Mucosa of descending colon (tissue), 3 donors: ENCODE measurements at places on chromosomes 2 and 18. TPM values are rescaled to one million over a fixed set of nuclear protein-coding genes. Genes with fewer than 3 reads are reported as not detected.
A peak's percentile ranks its signal among the peaks of the same experiment; 100 is the strongest.

MAPK4 gene
- total RNA-seq = 9.9 TPM

DNA sequence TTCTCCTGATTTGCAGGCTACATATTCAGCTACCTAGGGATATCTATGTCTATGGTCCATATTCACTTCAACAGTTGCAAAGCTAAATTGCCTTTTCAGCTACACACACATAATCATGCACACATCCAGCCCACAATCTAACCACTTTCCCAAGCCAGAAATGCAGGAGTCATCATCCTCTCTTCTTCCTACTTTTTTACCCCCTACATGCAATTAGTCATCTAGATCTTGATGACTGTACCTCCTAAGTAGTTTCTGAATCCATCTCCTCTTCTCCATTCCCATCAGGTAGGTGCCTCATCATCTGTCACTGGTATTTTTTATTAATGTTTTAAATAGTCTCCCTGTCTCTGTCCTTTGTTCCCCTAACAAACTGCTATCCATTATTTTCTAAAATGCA, 23.7 kb upstream of the SPRED2 start:
- no peak for DNase-seq

TANC1 gene
- total RNA-seq = 41.0 TPM

DNA sequence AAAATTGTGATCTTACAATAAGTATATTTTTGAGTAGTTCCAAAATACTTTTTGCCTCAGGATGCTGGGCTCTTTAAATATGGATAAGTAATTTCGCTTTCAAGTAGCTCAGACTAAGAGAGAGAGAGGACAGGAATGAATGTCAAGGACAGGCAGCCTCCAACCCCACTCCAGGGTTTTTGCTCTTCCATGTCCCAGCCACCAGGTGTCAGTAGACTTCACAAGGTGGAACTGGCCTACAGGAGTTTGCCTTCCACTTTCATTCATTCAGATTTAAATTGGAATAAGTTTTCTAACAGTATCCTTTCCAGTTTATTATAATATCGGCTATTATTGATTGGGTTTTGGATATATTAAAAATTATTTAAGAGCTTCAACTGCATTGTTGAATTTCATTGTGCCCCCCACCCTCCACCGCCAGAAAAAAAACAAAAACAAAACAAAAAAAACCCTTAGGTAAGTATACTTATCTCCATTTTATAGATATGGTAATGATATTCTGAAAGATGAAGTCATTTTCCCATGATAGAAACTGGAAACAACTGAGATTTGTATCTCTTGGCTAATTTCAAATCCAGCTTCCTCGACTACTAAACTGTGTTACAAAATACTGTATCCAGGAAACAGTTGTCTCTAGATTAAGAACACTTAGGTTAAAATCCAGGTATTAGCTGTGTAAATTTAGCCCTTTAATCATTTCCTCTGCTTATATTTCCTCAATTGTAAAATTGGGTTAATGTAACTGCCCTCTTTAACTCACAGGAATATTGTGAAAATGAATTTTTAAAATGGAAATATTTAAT, 793.1 kb downstream of the ERBB4 start:
- DNase-seq = no peak

GRCh38 chr2:41768310-41768709, 279.5 kb upstream of the PKDCC start:
- DNase-seq = no peak

- DNase-seq = no peak
These were observed 13.7 kb upstream of the ZNF532 start for GRCh38 chr18:58850786-58851469.

WDSUB1 gene
- total RNA-seq = 12.5 TPM

GRCh38 chr18:26556573-26556972, 8.2 kb upstream of the KCTD1 start:
- DNase-seq = no peak

DNA sequence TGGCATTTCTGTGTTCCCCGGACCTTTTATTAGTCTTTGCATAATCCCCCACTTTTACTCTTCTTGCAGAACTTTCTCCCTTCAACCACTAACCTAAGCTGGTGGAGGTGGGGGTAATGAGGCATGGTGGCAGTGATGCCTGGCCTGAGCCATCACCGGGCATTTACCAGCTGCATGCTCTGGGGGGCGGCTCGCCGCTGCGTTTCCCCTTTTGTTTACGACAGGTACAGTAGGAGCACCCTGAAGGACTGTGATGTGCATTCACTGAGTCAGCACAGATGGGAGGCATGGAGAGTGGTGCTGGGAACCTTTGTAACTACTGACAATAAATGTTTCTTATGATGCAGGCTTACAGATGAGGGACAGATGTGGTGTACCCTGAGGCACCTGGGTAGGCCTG, 46.9 kb downstream of the PLEKHB2 start:
- DNase-seq = no peak

CCDC102B gene
- 3.0 TPM for total RNA-seq

- no peak for DNase-seq
These were observed 370.0 kb upstream of the SPRED2 start for GRCh38 chr2:65802298-65802942.

DNA sequence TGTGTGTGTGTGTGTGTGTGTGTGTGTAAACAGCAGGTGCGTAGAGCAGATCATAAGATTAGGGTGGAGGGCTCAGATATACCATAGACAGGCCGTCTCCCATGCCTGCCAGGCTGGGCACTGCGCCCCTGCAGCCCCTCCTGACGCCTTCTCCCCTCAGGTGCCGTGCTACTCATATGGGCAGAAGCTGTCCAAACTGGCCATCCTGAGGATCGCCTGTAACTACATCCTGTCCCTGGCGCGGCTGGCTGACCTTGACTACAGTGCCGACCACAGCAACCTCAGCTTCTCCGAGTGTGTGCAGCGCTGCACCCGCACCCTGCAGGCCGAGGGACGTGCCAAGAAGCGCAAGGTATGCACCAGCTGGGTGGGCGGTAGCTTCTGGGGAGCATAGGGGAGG, 10.0 kb downstream of the ATOH8 start:
- DNase-seq = no peak

DNA sequence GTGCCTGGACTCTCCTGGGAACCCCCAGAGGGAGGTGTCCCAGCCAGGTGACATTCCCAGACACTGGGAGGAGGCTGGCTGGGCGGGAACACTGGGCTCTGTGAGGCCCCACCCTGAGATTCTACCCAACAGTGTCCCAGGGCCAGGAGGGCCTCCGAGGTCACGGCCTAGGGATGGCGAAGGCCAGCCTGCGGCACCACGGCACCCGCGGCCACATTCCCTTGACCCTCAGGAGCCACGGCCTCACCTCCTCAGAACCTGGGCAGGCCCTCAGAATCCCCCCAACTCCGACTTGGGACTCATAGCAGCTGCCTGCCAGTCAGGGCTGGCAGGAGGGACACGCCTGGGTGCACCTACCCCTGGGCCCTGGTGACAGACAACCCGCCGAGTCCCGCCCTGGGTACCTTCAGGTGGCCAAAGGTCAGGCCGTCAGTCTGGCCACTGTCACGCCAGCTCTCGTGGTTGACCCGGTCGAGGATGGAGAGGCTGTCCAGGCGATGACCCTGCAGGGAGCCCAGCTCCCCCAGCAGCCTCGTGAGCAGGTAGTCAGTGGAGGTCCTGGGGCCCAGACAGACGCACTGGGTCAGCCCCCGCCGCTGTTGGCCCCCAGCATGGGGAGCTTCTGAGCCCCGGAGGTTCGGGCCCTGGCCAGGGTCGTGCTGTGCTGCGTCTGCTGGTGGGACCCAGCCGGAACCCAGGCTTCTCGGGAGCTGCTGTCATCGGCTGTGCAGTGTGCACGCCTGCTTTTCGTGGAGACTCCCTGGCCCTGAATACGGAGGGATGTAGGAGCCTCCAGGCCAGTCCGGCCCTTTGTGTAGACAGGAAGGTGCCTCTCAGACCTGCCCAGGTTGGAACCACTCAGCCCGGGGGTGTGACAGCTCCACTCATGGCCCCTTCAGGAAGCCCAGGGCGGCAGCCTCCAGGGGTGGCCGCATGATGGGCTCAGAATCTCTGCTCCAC, 6.1 kb downstream of the MAB21L4 start:
- peak; percentile 83 for DNase-seq

LOXHD1 gene
- not detected for total RNA-seq

- no peak for DNase-seq
These were observed 360.6 kb upstream of the SLC14A2 start for GRCh38 chr18:45254709-45255082.

GRCh38 chr2:27832396-27832795, 57.8 kb downstream of the RBKS start:
- no peak for DNase-seq

IHH gene
- total RNA-seq = 91.2 TPM

- DNase-seq = no peak
These were observed 47.0 kb downstream of the PARD6G start for GRCh38 chr18:80200171-80200931.

REG3G gene
- total RNA-seq = not detected

SDC1 gene
- 65.3 TPM for total RNA-seq

GRCh38 chr2:46098621-46099062, 198.6 kb upstream of the EPAS1 start:
- DNase-seq = no peak

DNA sequence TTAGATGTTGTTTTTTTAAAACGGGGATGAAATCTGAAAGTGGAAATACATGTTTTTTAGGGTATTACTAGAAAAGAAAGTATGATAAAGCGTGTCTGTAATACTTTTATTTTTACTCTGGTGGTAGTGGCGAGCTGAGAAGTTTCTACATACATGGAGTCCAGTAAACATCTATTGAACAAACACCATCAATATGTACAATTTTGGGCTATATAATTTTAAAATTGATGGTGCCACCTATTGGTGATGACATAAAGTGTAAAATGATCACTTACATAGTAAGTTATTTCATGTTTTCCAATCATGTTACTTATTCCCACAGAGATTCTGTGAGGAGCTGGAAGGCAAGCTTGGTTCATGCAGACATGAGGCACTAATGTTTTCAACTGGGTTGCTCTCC, 31.5 kb upstream of the NFE2L2 start:
- DNase-seq = no peak

DNA sequence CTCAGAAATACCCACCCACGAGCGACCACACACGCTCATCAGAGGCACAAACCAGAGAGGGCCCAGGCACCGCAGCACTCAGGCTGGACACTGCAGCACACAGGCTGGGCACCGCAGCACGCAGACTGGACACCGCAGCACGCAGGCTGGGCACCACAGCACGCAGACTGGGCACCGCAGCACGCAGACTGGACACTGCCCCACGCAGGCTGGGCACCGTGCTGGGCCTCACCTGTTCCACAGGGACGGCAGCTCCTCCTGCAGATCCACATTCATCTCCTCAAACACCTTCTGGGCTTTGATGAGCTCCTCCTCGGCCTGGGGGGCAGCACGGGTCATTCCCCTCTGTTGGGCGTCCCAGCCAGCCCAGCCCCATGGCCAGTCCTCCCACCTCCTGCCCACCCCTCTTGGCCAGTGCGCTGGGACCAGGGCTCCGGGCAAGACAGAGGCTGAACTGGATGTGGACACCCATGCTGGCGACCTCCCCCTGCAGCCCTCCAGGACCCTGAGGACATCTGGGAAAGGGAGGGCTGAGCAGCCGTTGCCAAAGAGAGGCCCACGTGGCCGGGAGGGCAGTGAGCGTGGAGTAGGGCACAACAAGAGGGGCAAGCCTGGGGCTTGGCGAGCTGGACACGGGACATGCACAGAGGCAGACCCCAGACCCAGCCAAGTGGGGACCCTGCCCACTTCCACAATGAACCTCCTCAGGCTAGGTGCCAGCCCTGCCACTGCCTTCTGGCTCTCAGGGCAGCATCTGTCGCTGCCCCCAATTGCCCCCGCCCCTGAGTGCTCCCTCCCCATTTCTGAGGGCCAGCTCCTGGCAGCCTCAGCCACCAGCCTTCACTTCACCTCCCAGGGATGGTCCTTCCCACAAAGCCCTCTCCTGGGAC, 43.0 kb downstream of the BIN1 start:
- DNase-seq = no peak

GRCh38 chr2:218398437-218399390, 954 bp upstream of the CTDSP1 start:
- peak; percentile 83 for DNase-seq

WNT10A gene
- total RNA-seq = 0.22 TPM

DNA sequence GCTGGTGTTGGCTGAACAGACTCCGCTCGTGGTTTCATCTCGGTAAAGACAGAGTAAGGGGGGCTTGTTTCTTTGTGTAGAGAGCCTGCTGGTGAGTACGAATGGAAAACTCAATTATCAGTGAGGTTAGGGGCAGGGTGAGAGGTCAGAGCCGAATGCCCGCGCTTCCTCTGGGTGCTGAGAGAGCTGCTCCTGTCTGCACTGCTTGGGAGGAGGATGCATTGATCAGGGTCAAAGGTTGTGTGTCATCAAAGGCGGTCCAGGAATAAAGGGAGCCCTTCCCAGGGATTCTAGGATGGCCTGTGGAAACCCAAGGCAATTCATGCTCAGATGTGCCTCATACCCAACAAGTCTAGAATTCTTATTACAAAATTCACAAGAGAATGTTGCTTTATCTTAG, 143.9 kb downstream of the MYCN start:
- DNase-seq = no peak

- DNase-seq = no peak
These were observed 951.9 kb downstream of the TSN start for GRCh38 chr2:122707224-122707824.

GRCh38 chr2:27822049-27822448, 50.5 kb downstream of the MRPL33 start:
- no peak for DNase-seq

GRCh38 chr2:159179696-159180095, 106.8 kb downstream of the WDSUB1 start:
- DNase-seq = no peak

VWA3B gene
- 2.8 TPM for total RNA-seq

ADRA2B gene
- 0.73 TPM for total RNA-seq

DNA sequence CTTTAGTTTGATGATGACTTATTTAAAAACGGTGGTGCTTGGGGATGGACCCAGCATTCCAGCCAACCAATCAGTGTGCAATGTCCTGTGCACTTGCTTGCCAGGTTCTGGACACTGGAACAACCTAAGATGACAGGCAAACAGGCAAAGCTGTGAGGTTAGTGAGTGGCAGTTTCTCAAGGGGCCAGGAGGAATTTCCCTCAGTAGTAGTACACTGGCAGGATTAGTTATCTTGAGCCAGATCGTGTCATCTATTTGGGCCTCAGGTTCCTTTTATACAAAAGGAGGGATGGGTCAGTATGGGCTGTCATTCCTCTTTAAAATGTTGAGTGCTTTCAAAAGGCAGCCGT, 26.6 kb downstream of the MAP4K4 start:
- DNase-seq = no peak

GRCh38 chr18:69648486-69648885, 247.8 kb downstream of the DOK6 start:
- DNase-seq = no peak
